ENCODE measurements at places on chromosomes 13 and 19. TPM values are rescaled to one million over a fixed set of nuclear protein-coding genes. Genes with fewer than 3 reads are reported as not detected.

Gene ZNF681
- 3.3 TPM for total RNA-seq

DNA sequence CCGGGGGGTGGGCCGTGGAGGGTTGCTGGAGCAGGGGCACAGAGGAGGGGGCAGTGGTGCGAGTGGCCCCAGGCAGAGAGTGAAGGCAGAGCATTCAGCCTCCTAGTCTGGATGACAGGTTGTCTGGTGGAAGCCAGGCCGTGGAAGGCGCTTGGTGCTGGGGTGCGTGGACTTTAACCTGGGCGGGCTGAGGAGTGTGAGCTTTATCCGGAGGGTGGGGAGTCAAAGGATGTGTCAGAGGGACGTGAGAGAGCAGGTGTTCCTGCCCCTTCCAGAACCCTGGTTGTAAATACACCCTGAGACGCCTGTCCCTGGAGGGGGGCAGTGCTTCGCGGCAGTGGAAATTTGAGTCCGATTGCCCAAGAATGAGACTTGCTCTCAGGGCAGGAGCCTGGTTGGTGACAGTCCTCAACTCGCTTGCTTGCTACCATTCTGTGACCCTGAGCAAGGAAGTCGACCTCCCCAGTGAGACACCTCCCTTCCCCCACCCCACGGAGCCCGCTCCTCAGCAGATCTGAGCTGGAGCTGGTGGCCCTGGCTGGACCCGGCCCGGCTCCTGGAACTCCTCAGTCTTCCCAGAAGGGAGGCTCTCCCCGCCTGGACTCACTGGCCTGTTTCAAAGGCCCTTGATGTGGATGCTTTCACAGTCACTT lies 2.3 kb downstream of the SPPL2B start:
- no peak overlapping the region for H3K4me3 ChIP-seq
- no peaks in the 10 kb centered on the region for H3K36me3 ChIP-seq
- DNase-seq = no peak

Gene TDRD3
- total RNA-seq = 43.3 TPM

DNA sequence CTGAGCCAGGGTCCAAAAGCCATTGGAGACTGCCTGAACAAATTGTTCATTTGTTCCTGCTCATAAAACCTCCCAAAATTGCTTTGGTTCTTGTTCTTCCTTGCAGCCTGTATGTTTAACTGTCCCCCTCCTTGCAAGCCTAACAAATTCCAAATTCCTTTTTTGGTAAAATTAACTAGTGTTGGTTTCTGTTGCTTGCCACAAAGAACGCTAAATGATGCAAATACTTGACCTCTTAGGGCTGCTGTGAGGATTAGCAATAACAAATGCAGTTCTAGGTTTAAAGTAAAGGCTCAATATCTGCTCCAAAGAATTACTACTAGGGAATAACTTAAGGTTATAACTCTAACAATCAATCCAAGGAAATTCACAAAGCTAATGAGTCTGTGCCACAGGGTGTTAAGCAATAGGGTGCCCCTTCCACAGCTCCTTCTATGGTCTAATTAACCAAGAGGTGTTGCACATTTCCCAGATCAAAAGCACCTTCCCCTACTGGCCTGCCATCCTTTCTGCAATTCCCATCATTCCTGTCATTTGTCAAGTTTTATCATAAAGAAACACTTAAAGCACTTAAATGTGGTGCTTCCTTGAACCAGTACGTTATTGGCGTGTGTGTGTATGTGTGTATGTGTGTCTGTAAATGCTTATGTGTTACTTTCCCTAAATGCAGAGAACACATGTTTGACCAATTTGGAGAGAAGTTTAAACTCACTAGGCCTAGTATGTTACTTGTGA lies 110.2 kb downstream of the RAP2A start:
- H3K27me3 ChIP-seq = no peaks in the 10 kb centered on the region
- no peaks in the 10 kb centered on the region for H3K36me3 ChIP-seq
- no peak overlapping the region for H3K4me3 ChIP-seq
- no peak for DNase-seq
- no peak overlapping the region for H3K27ac ChIP-seq

DNA sequence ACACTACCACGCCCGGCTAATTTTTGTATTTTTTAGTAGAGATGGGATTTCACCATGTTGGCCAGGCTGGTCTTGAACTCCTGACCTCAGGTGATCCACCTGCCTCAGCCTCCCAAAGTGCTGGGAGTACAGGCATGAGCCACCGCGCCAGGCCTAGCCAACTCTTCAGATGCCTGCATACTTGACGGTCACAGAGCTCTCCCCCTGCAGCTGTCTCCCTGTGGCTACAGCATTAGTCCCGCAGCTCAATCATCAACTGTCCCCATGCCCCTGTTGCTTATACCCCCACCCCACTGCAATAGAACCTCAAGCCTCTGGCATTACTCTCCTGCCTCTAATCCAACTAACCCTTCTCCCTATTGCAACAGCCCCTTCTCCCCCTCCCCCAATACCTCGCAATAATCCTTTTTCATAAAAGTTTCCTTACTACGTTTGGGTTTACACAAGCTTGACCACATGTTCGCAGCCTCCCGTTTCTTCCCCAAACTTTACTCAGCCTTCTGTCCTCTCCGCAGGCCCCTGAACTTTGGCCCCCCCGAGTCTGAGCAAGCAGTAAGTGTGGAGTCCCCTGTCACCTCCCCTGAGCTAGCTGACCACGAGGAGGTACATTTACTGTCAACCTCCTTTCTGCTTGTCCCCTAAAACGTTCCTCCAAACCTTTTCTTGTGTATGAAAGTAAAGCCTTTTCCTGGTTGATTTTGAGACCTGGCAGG lies 1.7 kb downstream of the ZNF77 start:
- DNase-seq = no peak
- H3K4me1 ChIP-seq = peaks cover 6% of the 10 kb centered on the region
- H3K27me3 ChIP-seq = no peaks in the 10 kb centered on the region
- no peak overlapping the region for H3K4me3 ChIP-seq

GRCh38 chr19:33374236-33374714 lies 766 bp downstream of the CEBPG start:
- H3K27ac ChIP-seq = peak overlapping the region; percentile 92
- H3K27me3 ChIP-seq = no peaks in the 10 kb centered on the region

Gene SRRM5
- 0.11 TPM for total RNA-seq

GRCh38 chr13:51767100-51767499 lies 36.9 kb downstream of the DHRS12 start:
- no peak for DNase-seq
- no peak overlapping the region for H3K27ac ChIP-seq
- H3K4me3 ChIP-seq = no peak overlapping the region
- peaks cover 20% of the 10 kb centered on the region for H3K4me1 ChIP-seq
- H3K27me3 ChIP-seq = no peaks in the 10 kb centered on the region
- no peaks in the 10 kb centered on the region for H3K36me3 ChIP-seq

Gene FGF22
- 0.23 TPM for total RNA-seq

- H3K27ac ChIP-seq = peak overlapping the region; percentile 72
- H3K4me1 ChIP-seq = no peaks in the 10 kb centered on the region
- no peaks in the 10 kb centered on the region for H3K27me3 ChIP-seq
- DNase-seq = peak; percentile 56
- no peaks in the 10 kb centered on the region for H3K36me3 ChIP-seq
- H3K4me3 ChIP-seq = peak overlapping the region; percentile 78
These were observed 697 bp upstream of the DGKH start for GRCh38 chr13:42047561-42048341.

Gene SELENOV
- not detected for total RNA-seq

Gene ZNF20
- 3.2 TPM for total RNA-seq

Gene OR1M1
- total RNA-seq = not detected

Gene ICAM5
- 2.5 TPM for total RNA-seq

Gene PGLYRP2
- total RNA-seq = not detected

Gene PBX4
- total RNA-seq = 3.0 TPM

DNA sequence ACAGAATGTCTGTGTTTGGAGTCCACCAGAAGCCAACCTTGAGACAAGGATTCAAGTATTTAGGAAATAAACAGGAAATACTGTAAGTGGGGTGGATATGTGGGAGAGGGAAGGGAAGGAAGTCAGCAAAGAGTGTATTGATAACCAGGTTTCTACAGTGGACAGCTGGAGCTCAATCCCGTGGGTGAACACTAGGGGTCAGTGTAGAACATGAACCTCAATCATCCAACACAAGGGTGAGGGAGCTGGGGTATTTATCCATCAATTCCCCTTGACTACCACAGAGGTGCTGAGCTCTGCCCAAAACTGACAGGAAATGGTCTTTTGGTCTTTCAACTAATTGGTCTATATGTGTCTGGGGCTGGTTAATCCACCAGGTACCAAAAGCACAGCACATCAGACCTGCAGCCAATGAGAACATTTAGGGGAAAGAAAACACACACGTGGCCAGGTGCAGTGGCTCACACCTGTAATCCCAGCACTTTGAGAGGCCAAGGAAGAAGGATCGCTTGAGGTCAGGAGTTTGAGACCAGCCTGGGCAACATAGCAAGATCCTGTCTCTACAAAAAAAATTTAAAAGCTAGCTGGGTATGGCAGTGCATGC lies 5.6 kb upstream of the SYDE1 start:
- H3K27me3 ChIP-seq = no peaks in the 10 kb centered on the region
- DNase-seq = no peak
- H3K4me1 ChIP-seq = no peaks in the 10 kb centered on the region
- H3K27ac ChIP-seq = no peak overlapping the region

DNA sequence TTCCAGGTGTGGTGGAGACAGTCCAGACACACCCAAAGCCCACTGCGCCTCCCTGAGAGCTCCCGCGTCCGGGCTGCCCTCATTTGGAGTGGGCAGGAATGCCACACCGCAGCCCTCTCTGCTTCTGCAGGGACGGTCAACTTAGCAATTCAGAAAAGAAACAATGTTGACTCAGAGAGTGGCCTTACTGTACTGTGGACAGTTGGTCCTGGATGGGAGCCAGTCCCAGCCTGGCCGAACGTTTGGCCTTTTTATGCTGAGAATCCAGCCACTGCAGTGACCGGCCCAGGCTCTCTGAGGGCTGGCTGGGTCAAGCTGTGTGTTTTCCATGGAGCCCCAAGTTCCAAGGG lies 7.2 kb downstream of the GAS6 start:
- H3K36me3 ChIP-seq = no peaks in the 10 kb centered on the region
- no peak for DNase-seq
- H3K27ac ChIP-seq = no peak overlapping the region
- no peaks in the 10 kb centered on the region for H3K27me3 ChIP-seq
- H3K4me3 ChIP-seq = no peak overlapping the region

DNA sequence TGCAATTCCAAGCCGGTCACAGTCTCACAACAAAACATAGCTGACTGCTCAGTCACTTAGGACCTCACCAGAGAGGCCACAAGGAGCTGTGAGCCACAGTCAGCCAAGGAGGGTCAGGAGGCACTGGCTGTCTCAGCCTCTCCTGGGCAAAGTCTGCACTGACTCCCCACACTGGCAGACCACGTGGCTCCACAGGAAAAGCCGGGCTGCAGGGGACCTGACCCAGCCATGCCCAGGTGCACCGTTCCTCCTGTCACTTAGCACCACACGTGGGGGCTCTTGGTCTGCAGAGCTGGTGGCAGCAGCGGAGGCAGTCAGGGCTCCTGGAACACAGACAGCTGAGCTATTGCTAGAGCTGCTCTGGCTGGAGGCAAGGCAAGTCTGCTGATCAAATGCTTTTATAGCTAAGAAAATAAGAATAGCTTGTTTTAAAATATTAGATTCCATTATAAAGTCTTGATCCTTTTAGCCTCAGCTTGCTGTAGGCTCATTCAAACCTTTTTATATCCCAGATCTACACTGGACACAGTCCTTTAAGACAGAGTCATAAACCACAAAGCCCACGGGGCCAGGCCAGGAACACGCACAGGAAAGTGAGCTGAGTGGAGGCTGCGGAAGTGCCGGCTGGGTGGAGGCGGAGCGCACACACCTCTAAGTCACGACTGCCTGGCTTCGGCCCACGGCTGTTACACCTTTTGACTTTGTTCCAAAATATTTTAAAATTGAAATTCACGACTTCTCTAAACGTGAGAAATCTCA lies 744.1 kb downstream of the UQCRFS1 start:
- DNase-seq = no peak
- H3K4me3 ChIP-seq = no peak overlapping the region
- H3K27me3 ChIP-seq = no peaks in the 10 kb centered on the region
- H3K4me1 ChIP-seq = no peaks in the 10 kb centered on the region
- no peaks in the 10 kb centered on the region for H3K36me3 ChIP-seq

Gene ZNF345
- total RNA-seq = 11.0 TPM

- no peak for DNase-seq
- H3K4me3 ChIP-seq = no peak overlapping the region
- peaks cover 3% of the 10 kb centered on the region for H3K4me1 ChIP-seq
- no peak overlapping the region for H3K27ac ChIP-seq
- no peaks in the 10 kb centered on the region for H3K27me3 ChIP-seq
- H3K36me3 ChIP-seq = no peaks in the 10 kb centered on the region
These were observed 361.5 kb downstream of the ENOX1 start for GRCh38 chr13:43425234-43425633.

DNA sequence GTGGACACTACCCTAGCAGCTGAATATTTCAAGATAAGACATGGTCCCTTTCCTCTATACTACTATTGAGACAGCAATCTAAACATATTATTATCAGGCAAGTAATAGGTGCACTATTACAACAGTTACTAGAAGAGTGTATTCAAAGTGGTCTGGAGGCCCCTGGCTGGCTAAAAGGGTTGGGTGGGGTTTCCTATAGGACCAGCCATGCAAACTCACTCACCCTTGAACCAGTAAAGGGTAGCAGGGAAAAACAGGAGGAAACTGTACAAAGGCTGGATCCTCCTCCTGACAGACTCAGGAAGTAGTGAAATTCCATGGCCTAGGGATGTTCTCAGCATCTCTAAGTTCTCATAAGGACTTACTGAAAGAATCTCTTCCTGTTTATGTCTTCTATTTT lies 7.7 kb downstream of the SMAD9 start:
- H3K27me3 ChIP-seq = no peaks in the 10 kb centered on the region
- no peak overlapping the region for H3K4me3 ChIP-seq
- peaks cover 3% of the 10 kb centered on the region for H3K4me1 ChIP-seq
- DNase-seq = no peak
- no peaks in the 10 kb centered on the region for H3K36me3 ChIP-seq
- no peak overlapping the region for H3K27ac ChIP-seq

- no peak overlapping the region for H3K27ac ChIP-seq
- no peak for DNase-seq
- H3K4me1 ChIP-seq = no peaks in the 10 kb centered on the region
- H3K36me3 ChIP-seq = no peaks in the 10 kb centered on the region
- H3K4me3 ChIP-seq = no peak overlapping the region
These were observed 11.9 kb downstream of the PDCD2L start for GRCh38 chr19:34416021-34416545.
